Epithelial cell of prostate (primary cell): ENCODE measurements at places on chromosomes 1 and 21.
A peak's percentile ranks its signal among the peaks of the same experiment; 100 is the strongest.

DNA sequence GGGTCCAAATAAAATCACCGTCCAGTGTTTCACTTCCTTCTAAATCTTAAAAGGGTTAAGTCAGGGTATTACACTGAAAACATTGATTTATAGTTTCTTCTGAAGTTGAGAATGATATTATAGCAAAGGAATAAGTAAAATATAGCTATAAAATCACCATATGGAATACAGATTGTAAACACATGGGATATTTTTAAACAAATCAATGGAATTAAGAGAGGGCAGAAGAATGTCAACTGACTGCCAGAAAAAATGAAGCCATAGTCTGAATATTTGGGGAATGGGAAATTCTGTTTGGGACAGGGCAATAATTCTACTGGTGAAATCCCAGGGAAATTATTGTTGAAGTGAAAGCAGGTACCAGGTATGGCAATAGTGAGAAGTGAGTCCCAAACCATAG lies 664.6 kb downstream of the NCAM2 start:
- no peak for DNase-seq

DNA sequence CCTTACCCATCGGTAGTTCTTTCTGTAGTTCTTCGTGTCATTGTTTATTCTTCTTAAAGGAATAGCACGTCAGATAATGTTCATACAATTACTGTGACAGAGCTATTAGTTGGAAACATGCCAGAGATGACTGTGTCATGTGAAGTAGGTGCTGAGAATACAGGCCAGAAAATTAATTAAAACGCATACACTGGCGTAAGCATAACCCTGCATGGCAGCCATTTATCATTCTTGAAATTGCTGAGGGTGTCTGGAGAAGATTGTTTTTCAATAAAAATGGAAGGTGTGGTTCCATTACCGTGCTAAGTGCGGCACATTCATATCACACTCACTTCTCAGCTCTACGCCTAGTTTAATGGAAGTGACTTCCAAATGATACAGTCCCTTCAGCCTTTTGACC lies 7.8 kb downstream of the ETS2 start:
- DNase-seq = no peak

GRCh38 chr1:119808491-119808890 lies 2.8 kb downstream of the REG4 start:
- no peak for DNase-seq

- peak; percentile 2 for DNase-seq
Measured at GRCh38 chr21:24223624-24224023, 1383.7 kb downstream of the MRPL39 start.

- DNase-seq = no peak
Measured at GRCh38 chr1:175479521-175480342, 263.7 kb downstream of the TNR start.

DNA sequence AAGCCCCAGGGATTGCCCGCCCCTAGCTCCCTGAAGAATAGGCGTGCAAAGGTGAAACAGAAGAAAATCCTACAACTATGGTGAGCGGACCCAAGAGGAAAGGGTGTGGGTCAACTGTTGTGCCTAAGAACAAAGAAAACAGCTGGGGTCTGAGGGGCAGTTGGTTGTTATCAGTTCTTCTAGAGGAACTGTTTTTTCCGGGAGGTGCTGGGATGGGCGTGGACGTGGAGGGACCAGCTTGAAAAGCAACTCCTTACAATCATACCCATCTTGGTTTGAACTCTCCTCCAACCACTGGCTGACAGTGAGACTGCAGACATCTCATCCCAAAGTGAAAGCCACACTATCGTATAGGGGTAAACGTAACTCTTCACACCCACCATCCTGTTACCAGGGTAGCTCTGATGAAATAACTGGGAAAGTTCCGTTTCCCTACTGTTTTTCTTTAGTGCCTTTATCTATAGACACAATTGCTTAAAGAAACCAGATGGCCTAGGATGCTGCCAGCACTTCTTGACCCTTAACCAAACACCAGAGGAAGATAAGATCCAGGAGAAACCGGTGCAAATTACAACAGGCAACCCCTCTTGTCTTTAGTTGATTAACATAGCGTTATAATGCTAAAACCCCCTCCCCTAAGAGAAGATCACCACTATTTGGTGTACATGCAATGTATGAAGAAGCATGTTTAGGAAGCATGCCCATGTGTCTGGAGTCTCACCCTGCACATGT lies 25.6 kb upstream of the FAM89A start:
- DNase-seq = no peak

DNA sequence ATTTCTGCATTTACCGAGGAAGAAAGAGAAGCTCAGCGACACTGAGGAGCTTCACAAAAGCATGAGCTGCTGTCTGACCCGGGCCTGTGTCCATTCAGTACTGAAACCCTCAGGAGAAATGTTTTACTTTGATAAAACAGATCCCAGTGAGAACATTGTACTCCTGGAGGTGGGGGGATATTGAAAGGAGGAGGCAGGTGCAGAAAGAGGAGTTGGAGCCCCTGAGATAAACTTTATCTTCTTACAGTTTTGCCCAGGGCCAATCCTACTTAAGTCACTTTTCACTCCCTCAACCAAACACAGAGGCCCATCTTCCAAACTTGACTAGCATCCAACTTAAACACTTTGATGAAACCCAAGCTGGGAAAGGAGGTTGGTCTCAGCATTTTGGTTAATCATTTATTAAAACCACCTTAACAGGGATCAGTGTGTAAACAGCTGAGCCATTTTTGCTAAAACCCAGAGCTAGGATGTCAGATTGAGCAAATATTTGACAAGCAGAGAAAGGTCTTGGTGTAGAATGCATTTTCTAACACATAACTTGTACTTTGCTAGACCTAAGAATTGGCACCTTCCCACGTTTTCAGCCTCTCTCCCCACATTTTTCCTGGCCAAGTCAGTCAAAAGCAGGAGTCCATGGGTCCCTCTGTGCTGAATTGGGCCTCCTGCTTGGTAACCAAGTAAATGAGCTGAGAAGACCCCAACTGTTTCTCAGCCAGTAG lies 32.5 kb upstream of the SARS1 start:
- DNase-seq = no peak

DNA sequence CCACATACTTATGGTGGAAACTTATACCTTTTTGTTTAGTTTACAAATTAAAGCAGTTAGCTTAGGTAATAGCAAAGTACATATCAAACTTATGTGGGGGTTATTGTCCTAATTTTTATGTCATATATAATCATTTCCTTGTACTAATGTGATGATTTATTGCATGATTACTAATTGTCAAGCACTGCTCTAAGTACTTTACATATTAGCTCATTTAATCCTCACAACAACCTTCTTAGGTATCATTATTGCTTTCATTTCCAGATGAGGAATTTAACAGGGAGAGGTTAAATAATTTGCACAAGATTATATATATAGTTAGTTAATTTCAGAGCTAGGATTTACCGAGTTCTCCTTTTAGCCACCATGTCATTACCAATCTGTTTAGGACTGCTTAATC lies 11.9 kb upstream of the SSX2IP start:
- DNase-seq = no peak

DNA sequence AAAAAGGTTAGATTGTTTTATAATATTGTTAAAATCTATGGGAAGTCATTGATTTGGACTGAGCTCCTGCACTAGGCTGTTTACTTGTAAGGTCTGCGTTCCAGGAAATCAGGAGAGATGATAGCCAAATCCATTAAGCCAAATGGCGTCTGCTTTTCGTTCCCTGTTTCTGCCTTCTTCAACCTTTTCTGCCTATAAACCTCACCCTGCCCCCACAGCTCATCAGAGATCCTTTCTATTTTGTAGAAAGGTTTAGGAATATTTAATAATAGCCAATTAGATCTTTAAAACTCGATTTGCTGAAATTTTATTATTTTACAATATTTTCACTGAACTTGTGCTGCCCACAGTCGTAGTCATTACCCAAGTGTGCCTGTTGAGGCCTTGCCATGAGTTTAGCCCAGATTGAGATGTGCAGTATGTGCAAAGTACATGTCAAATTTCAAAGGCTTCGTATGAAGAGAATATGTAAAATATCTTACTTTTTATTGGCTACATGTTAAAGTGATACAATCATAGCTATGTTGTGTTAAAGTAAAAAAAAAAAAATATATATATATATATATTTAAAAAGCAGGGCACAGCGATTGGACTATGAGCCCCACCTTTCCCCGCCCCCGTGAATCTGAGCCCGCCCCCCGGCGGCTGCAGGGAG lies 444 bp upstream of the IARS2 start:
- DNase-seq = no peak

- DNase-seq = no peak
Measured at GRCh38 chr1:232622981-232623380, 7.0 kb downstream of the SIPA1L2 start.

DNA sequence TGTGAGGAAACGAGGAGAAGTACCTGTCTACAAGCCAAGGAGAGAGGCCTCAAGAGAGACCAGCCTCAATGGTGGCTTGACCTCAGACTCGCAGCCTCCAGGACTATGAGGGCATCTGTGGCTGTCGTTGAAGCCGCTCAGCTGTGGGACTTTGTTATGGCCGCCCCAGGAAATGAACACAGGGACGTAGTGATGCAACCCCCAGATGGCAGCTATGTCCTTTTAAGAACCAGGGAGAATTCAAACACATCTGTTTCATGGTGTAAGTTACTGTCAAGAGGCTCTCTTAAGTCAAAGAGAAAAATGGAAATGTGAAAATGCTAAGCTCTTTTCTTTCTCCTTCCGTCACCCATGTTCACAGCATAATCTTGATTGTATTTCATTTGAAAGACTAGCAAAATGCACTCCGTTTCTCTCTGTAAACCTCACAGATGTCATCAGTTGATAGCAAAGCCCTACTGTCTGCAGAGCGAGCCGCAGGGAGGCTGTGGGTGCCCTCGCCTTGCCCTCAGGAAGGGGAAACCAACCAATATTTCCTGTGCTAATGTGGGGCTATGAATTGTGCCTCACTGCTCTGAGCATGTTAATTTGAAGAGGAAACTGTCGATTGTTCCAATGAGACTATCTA lies 21.3 kb downstream of the UBASH3A start:
- DNase-seq = no peak
